ENCODE measurements at places on chromosomes 1 and 21.

- DNase-seq: no peak
Observed at GRCh38 chr1:24151175-24151533, 8.2 kb upstream of the IL22RA1 start.

DNA sequence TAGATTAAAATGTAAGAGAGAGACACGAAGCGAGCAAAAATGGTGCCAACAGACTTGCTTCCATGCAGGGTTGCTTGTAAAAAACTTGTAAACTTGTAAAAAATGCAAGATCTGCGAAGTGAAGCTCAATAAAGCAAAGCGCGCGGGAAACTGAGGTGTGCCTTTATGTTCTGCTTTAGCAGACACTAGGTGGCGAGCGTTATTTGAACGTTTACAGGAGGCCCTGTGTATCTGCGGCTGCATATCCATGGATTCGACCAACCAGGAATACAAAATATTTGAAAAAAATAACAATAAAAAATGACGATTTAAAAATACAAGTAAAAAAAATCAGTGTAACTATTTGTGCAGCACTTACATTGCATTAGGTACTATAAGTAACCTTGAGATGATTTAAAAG lies 1.5 kb downstream of the UBE2G2 start:
- DNase-seq: peak; percentile 69

GRCh38 chr1:62689524-62689923 lies 1.3 kb upstream of the DOCK7 start:
- DNase-seq: peak; percentile 56

DNA sequence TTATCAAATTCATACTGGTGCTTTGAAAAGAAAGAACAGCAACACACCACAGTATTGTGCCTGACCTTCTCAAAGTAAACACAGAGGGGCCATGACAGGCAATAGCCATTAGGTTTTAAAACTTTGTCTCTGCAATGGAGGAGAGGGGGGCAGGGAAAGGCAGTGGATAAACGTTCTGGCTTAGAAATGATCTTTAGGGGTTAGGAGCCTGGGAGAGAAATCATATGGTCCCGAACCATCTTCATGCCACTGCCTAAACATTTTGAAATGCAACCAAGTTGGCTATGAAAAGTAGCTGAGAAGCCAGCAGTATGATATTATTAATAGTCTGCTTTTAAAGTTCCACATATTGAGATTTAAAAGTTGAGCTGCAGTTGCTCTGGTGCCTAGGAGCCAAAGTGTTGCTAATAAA lies 39.8 kb downstream of the PLPP3 start:
- no peak for DNase-seq

GRCh38 chr1:220451532-220451931 lies 76.4 kb upstream of the MARK1 start:
- no peak for DNase-seq

GRCh38 chr1:247415423-247416361 lies at the start of gene NLRP3:
Gene NLRP3, plus strand, starts transcription at chr1:247416173. Its CDS starts 2,628 bp downstream, at chr1:247418801.
- peak; percentile 8 for DNase-seq

GRCh38 chr21:33089395-33090119 lies 19.6 kb downstream of the OLIG1 start:
- DNase-seq: no peak

GRCh38 chr1:155011004-155011416 lies 8.4 kb downstream of the ZBTB7B start:
- DNase-seq: no peak

GRCh38 chr1:199394856-199395255 lies 632.7 kb upstream of the NR5A2 start:
- DNase-seq: no peak

- no peak for DNase-seq
Observed at GRCh38 chr21:46607636-46608035, 2.8 kb upstream of the S100B start.

DNA sequence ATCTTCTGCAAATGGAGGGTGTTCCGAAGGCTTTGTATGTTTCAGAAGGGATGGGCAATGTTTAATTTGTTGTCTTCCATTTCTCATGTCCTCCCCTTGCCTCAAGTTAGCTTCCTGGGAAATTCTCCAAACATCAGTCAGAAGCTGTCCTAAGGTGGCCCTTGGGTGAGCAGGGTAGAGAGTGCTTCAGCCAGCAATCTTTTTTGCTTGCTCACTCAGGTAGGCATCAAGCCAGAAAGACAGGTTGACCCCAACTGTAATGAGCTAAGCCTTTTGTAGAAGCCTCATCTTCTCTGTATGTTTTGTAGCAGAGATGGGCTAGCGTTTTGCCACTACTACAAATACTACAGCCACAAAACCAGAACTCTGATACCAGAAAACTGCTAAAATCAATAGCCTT lies 321.5 kb upstream of the FAM78B start:
- no peak for DNase-seq

- no peak for DNase-seq
Observed at GRCh38 chr1:21406659-21407058, 33.3 kb upstream of the NBPF3 start.

DNA sequence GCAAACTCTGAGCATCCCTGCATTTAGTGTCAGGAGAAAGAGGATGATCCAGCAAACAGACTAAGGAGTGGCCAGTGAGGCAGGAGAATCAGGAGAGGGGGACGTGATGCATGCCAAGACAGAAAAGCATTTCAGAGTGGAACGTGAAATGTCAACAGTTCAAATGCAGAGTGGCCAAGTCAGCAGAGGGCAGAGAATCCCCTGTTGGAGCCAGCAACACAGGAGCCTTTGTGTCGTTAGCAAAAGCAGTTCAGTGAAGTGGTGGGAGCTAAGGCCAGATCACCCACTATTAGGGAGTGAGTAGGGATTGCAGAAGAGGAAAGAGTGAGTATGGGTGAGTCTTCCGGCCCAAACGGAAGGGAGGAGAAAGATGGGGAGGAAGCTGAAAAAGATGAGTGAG lies 6.6 kb upstream of the FCRL6 start:
- DNase-seq: no peak

DNA sequence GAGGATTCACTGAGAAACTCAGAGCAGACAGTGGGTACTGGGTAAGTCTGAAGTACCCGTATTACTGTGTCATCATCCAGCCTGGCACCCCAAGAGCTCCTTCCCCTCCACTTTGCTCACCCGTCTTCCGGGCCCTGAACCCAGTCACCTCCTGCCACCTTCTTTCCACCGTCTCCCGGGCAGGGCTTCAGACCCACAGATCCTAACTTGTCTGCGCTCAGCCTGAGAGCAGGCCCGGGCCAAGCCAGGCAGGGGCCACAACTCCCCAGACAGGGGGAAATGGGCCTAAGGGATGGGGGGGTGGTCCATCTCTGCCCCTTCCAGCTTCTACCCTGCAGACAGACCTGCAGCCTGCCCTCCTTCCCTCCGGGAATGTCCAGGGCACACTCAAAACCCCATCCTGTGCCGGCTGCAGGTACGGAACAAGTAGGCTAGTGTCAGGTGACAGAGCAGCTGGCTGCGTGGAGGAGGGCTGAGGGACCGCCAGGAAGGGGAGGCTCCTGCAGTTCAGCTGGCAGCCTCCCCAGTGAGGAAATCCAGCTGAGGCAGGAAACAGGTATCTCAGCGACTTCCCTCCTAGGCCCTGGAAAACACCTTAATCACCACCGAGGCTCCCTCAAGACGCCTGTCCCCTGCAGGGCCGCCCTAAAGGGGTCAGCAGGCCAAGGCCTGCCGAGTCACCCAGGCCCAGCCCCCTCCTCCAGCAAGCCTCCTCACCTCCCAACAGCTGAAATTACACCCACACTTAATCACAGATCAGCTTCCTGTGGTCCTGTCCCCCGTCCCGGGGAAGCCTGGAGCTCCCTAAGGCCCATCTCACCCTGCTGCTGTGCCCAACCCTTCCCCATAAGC lies 3.5 kb downstream of the HSPG2 start:
- DNase-seq: peak; percentile 57

GRCh38 chr1:24098102-24098501 lies 13.8 kb downstream of the MYOM3 start:
- no peak for DNase-seq

DNA sequence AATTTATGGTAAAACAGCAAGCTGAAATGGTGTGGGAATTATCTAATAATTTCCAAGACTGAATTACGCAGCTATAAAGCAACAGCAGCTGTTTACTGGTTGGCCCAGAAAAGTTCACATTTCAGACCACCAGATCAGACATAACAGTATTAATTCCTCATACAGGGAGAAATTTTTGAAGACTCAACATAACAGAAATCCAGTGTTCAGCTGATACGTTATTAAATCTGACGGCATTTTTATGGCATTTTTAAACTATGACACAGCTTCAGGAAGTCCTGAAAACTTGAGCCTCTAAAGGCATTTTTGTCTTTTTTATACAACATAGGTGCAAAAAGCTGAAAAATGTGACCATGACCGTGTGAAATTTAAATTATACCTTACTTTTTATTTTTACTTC lies 91.2 kb downstream of the APP start:
- no peak for DNase-seq

DNA sequence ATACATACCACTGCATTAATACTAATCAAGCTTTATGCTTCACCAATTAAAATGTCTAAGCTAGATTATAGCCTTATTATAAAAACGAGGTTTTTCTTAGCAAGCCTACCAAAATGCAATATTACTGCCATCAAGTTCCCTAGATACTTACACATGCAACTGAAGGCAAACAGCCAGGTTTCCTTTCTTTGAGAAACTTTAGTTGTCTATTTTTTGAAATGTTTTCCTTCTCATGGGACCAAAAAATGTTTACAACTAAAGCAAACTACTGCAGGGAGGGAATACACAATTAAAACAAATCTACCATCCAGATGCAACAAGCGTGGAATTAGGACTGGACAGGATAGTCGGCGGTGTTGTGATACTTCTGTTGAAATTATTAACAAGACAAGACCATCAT lies 1.3 kb downstream of the ZNF644 start:
- peak; percentile 7 for DNase-seq

GRCh38 chr1:1554926-1555915 lies 14.8 kb upstream of the TMEM240 start:
- DNase-seq: peak; percentile 79

DNA sequence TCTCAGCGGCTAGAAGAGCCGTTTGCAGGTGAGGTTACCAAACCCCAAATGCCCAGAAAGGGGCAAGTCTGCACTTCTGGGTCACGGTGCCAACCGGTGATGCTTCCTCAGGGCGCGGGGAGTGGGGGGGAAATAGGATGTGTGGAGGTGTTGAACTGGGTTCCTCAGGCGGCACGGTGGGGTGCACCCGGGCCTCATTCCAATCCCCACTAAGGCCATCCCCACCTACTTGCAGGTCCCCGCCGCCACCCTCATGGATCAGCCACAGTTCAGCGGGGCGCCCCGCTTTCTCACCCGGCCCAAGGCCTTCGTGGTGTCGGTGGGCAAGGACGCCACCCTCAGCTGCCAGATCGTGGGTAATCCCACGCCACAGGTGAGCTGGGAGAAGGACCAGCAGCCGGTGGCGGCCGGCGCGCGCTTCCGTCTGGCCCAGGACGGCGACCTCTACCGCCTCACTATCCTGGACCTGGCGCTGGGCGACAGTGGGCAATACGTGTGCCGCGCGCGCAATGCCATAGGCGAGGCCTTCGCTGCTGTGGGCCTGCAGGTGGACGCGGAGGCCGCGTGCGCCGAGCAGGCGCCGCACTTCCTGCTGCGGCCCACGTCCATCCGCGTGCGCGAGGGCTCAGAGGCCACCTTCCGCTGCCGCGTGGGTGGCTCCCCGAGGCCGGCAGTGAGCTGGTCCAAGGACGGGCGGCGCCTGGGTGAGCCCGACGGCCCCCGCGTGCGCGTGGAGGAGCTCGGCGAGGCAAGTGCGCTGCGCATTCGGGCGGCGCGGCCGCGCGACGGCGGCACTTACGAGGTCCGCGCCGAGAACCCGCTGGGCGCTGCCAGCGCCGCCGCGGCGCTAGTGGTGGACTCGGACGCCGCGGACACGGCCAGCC lies 3.9 kb downstream of the OBSCN start:
- no peak for DNase-seq

GRCh38 chr1:234680331-234680904 lies 70.4 kb upstream of the IRF2BP2 start:
- no peak for DNase-seq

GRCh38 chr21:14833666-14834351 lies 231.0 kb downstream of the NRIP1 start:
- no peak for DNase-seq

GRCh38 chr1:90719330-90720144 lies 2.4 kb upstream of the BARHL2 start:
- DNase-seq: no peak

DNA sequence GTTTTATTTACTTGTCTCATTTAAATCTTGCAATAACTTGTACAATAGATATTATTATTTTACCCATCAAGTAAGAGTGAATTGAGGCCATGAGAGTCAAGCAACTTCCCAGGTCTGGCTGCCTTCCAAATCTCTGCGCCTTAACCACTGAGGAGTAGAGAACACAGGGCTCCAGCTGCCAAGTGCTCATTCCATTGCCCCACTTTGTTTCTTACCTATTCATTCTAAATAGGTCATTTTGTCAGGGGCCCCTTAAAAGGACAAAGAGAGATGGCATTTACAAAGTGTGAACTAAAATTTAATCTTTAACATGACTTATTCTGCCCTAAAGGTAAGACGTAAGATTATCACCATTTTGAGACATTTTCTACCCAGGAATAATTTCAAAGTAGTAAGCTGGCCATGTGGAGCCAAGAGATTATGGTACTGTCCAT lies 3.5 kb downstream of the PPP1R15B start:
- DNase-seq: peak; percentile 78

- no peak for DNase-seq
Observed at GRCh38 chr1:225373155-225373554, 54.7 kb downstream of the LBR start.

DNA sequence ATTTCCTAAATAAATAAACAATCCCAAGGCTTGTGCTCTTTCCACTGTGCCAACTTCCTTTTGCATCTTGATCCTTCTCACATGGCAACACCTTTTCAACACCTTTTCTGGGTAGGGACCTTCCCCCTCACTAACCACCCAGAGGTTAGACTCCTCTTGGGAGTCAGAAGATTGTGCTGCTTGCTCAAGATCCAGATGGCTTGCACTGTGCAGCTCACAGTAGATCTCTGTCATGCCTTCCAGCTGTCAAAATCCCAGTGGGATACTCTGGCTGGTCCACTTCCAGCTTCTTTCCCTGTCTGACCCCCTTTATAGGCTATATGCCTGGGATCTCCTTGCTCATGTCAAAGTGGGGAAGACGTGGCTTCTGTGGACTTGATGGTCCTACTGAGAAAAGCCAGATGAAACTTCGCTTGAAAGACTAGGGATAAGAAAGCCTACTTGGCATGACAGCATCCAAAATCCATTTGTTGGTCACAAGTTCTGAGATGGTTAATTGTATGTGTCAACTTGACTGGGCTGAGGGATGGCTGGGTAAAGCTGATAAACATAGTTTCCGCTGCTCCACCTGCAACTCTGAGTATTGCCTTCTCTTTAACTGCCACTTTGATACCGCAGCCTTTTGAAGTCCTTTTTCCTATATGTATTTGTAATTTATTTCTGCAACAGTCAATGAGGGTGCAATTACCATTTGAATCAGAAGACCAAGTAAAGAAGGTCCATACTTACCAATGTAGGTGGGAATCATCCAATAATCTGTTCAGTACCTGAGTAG lies 74.5 kb downstream of the S1PR1 start:
- no peak for DNase-seq

DNA sequence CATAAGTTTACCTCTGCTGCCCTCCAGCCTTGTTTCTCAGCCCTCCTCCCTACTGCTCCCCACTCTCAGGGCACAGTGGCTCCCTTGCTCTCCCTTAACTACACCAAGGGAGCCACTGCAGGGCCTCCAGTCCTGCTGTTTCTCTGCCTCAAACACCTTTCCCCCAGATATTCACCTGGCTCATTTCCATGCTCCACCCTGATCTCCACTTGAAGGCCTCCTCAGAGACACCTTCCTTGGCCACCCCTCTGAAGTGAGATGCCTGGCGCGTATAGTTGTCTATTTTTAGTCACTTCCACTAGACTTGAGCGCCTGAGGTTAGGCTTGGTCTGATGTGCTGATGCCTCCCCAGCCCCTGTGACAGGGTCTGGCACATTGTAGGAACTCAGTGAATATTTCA lies 34.9 kb downstream of the SEC16B start:
- DNase-seq: no peak

Data from cardiac fibroblast (primary cell).